Pancreas (tissue), 10 donors: ENCODE measurements at places on chromosomes 16 and 17.
A peak's percentile ranks its signal among the peaks of the same experiment; 100 is the strongest.

GRCh38 chr17:20999044-20999573 lies 43.7 kb downstream of the USP22 start:
- DNase-seq: no peak

GRCh38 chr17:2532146-2532720 lies 20.5 kb upstream of the METTL16 start:
- DNase-seq: no peak

GRCh38 chr17:37820313-37820994 lies 75.6 kb upstream of the HNF1B start:
- no peak for DNase-seq

GRCh38 chr16:27600381-27600780 lies 50.4 kb downstream of the KATNIP start:
- no peak for DNase-seq

DNA sequence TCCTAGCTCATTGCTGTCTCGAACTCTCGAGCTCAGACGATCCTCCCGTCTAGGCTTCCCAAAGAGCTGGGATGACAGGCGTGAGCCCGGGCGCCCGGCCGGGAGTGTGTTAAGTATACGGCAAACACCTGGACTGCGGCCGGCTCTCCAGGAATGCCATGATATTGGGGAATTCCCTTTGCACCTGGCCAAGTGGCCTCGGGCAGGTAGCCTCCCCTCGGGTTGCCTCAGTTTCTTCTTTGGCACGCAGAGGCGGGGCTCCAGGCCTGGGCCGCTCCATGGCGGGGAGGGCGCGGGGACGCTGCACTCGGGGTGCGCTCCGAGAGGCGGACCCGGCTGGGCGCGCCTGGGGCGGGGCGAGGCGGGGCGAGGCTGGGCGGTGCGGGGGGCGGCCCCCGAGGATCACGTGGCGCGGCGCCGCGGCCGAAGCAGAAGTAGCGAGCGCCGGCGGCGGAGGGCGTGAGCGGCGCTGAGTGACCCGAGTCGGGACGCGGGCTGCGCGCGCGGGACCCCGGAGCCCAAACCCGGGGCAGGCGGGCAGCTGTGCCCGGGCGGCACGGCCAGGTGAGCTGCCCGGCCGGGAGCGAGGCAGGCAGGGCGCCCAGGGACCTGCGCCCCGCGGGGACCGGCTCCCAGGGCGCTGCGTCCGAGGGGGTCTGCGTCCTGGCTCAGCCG lies at the start of gene PLCG2:
Gene PLCG2 (plus strand): TSS at position 431 of the 675 bp plus-strand sequence. CDS start 6,699 bp downstream, outside the sequence.
- DNase-seq: peak; percentile 83

DNA sequence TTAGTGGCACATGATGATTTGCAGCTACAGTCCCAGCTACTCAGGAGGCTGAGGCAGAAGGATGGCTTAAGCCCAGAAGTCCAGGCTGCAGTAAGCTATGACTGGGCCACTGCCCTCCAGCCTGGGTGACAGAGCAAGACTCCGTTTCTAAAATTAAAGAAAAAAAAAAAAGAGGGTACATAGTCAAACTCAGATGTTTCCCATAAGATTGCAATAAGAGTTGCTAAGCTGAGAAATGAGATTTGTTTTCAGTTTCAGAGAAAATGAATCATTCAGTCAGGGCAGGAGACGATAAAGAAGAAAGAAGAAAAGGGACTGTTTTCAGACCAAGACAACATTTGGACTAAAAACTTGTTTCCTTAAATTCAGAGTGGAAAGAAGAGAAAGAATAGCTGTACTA lies 30.2 kb upstream of the PHLPP2 start:
- no peak for DNase-seq

- DNase-seq: no peak
Measured at GRCh38 chr17:41998497-41998896, 18.7 kb downstream of the DNAJC7 start.

GRCh38 chr16:64098451-64098850 lies 1023.4 kb downstream of the CDH11 start:
- DNase-seq: no peak

DNA sequence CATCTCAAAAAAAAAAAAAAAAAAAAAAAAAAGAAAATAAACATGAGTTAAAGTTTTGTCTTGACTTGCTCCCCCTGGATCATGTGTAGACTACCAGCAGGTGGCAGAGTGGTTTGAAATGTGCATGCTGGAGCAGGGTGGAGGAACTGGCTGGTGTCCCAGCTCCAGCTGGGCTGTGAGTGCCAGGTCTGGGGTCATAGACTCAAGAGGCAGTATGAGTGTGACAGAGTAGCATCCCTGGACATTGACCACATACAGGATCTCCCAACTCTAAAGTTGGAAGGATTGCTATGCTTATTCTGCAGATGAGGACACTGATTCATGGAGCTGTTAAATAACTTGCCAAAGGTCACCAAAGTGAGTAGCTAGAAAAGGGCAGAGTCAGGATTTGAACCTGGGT lies 198.0 kb upstream of the MPHOSPH6 start:
- no peak for DNase-seq
